ENCODE measurements at places on chromosomes 2 and 18.

DNA sequence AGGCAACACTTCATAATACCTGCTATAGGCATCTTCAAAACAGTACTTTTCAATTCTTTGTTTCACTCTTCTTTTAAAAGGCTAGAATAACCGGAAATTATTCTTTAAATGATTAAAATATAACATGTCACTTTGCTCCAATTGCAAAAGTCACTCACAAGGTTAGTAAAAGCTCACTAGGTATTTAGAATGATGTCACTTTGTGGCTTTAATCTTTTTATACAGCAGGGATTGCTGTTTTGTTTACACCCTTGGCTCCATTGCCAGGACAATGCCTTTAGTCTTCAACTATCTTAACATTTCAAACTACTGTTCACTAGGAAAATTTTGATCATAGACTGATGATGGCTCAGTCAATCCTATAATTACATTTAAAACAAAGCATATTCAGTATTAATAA, 157.1 kb downstream of the BAZ2B start:
- DNase-seq: no peak

GRCh38 chr2:191607096-191607495, 70.8 kb upstream of the NABP1 start:
- DNase-seq: no peak

DNA sequence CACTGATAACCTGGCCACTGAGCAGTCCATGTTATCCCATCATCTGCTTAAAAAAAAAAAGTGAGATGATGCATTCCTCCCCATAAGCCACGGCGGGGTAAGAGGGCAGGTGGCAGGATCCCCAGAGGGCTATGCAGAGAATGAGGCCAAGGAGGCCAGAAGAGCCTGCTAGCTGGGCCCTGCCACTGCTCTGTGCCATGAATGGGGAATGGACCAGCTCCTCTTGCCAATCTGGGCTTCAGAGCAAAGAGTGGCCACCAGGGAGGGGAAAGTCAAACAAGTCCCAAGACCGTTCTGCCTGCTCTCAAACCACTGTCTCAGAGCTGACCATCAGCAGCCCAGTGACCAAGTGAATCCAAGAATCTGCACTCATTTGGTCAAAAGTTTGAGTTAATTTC, 202.4 kb downstream of the TWIST2 start:
- no peak for DNase-seq

DNA sequence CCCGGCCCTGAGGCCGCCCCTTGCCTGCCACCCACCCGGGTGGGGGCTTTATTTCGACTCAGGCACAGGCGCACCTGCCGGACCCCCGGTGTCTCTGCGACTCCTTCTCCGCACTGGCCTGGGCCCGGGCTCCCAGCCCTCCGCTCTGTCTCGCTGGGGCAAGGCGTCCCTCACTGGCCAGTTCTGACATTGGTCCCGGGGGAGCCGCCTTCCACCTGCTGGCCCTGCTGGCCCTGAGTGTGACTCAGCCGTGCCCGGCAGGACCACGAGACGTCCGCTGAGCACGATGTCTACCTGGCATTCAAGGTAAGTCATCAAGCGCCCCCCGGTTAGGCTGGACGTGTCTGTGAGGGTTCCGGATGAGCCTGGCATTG, 131.5 kb upstream of the CTDP1 start:
- no peak for DNase-seq

DNA sequence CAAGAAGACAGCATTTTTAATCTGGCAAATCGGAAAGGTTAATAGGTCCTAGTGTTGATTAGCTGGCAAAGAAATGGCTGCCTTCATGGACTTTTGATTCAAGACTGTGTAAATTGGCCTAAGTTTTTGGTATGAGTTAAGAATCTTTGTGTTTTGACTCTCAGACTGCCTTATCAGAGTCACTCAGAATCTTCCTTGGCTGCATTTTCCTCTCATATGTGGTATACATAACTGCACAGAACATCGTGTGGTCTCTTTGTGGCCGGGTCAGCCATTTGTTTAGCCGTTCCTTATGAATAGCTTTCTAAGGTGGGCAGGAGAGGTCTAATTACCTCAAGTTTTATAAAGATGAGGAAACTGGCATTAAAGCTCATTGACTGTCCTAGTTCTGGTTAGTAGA, 30.1 kb downstream of the CAB39 start:
- no peak for DNase-seq

- DNase-seq: no peak
Observed at GRCh38 chr2:97849881-97850528, 136.6 kb downstream of the ZAP70 start.

- no peak for DNase-seq
Observed at GRCh38 chr2:189465478-189465877, 24.2 kb downstream of the WDR75 start.

DNA sequence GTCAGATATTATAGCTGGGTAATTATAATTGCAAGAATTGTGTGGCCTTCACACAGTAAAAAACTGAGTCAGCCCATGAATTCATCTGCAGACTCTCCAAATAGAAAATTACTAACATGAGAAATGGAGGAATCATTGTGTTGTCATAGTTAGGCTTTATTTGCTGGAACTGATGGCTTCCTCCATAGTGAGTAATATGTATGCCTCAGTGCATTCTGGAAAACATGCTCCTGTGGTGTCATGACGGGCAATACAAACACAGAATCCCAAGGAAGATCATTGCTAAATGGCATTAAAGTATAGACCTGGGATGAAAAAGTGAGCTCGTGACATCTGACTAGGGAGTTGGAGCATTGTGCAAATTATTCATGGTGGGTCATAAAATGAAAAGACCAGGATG, 23.6 kb upstream of the NMS start:
- DNase-seq: no peak

DNA sequence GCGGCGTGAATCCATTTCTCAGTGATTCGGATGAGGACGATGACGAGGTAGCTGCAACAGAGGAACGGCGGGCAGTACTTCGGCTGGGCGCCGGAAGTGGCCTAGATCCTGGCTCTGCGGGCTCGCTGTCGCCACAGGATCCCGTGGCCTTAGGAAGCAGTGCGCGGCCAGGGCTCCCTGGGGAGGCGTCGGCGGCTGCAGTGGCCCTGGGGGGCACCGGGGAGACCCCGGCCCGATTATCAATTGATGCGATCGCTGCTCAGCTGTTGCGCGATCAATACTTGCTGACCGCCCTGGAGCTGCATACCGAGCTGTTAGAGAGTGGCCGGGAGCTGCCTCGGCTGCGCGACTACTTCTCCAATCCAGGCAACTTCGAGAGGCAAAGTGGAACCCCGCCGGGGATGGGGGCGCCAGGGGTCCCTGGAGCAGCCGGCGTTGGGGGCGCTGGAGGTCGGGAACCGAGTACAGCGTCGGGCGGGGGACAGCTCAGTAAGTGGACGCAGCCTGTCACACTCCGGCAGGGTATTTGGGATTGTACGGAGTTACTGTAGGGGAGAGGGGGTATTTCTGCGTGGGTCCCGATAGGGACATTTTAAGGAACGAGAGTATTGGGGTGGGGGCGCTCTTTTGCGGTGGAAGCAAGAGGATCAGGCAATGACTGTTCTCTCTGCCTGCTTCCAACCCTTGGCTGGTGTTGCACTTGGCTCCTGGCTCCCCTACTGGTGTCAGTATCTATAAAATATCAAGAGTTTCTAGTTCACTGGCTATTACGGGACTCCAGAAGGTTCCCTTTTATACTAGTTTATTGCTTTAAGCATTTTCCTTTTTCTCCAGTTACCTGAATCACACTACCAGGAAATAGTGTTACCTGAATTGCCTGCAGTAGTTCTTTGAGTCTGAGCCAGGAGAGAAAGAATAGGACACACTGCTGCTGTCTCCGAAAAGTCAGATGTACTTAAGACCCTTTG, 772 bp downstream of the RELCH start:
- DNase-seq: no peak

GRCh38 chr2:37427241-37427640, 82.8 kb downstream of the QPCT start:
- no peak for DNase-seq

- no peak for DNase-seq
Observed at GRCh38 chr2:191983591-191983990, 136.7 kb upstream of the CAVIN2 start.

GRCh38 chr2:16664052-16664731, 1.4 kb downstream of the CYRIA start:
- no peak for DNase-seq

GRCh38 chr2:161010503-161011015, 149.7 kb upstream of the TANK start:
- DNase-seq: no peak

GRCh38 chr2:169360984-169361705, 1.2 kb downstream of the LRP2 start:
- DNase-seq: no peak

DNA sequence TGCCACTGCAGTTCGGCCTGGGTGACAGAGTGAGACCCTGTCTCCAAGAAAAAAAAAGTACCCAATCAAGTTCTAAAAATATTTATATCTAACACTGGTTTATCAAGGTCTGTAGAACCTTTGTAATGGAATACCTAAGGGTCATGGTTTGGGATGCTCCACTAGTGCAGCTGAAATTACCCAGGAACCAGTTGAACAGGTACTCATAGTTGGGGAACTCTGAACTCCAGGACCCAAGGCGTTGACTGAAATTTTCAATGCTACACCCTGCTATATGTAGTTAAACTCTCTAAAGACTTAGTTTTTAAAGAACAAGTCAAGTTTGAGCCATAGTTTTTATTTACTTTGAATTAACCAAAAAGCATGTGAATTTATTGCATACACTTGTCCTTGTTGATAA, 55.1 kb downstream of the FAM117B start:
- no peak for DNase-seq

DNA sequence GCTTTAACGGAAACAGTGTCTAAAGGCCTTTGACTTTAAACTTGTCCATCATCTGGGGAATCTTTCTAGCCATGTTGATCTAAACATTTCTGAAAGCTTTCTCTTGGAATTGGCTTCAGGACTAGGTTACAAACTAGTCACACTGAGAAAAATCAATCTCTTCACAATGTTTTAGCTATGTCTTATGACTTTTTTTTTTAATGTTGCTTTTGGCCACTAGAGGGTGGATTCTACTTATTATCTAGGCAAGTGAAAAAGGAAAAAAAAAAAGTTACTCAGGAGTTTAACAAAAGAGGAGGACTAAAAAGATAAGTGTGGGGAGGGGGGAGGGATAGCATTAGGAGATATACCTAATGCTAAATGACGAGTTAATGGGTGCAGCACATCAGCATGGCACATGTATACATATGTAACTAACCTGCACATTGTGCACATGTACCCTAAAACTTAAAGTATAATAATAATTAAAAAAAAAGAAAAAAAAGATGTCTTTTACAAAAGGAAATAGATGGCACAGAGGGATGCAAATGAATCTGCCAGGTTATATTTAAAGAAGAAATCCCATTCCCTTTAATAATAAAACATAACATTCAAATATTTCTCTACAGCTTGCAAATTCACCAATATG, 160.4 kb upstream of the PID1 start:
- no peak for DNase-seq

- no peak for DNase-seq
Observed at GRCh38 chr2:235883675-235884074, 284.5 kb downstream of the GBX2 start.

GRCh38 chr2:200310545-200310971, 4.1 kb downstream of the SPATS2L start:
- no peak for DNase-seq

- DNase-seq: no peak
Observed at GRCh38 chr2:198161151-198161550, 356.8 kb downstream of the PLCL1 start.

DNA sequence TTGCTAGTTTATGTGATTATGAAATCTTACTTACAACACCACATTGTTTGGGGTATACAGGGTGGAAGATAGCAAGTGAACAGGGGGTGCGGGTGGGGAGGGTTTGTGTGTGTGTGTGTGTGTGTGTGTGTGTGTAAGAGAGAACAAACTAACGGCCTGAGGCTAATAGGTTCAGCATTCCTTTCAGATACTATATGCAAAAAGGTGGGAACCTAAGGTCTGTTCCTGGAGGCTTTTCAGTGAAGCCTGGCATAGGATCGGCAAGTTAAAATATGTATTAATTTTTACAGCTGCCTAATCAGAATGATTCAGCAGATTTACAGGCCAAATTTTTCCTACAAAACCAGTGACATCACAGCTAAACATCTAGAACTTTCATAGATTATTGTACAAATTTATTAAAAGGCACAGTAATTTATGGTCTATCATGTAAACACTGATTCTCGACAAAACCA, 7.6 kb upstream of the SPDYA start:
- no peak for DNase-seq

GRCh38 chr2:188524519-188525113, 232.9 kb downstream of the GULP1 start:
- no peak for DNase-seq

- DNase-seq: no peak
Observed at GRCh38 chr2:165682546-165682945, 111.5 kb downstream of the GALNT3 start.

DNA sequence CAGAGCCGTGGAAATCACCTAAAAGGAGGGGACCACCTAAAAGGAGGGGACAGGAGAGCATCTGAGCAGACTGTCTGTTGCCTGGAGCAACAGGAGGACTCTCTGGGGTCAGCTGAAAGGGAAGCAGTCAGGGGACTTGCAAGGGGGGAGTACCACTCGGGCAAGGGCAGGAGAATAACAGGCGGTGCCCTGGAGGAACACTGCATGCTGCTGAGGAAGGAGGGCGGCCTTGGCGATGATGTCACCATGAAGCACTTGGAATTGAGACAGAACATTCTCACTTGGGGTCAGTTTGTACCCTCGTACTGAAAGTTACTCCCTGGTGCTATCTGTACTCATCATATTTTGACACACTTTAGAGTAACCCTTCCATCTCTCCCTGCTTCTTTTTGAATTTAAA, 18.4 kb downstream of the SIX3 start:
- no peak for DNase-seq

DNA sequence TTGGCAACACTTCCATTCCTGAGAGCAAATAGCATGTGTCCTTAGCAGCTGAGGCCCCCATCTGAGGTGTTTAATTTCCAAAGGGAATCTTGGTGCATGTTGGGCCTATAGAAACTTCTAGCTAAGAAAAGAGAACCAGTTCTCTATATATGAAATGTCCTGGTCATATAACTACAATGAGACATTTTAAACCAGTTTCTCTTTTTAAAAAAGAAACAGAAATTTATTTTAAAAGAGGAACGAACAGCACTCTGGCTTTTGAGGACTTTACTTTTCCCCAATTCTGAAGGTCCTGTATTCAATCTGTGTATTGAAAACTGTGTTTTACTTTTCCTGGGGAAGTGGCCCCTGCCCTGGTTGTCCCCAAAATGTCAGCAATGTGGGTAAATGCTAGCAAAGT, 309.5 kb upstream of the STON1 start:
- no peak for DNase-seq

- no peak for DNase-seq
Observed at GRCh38 chr18:58896268-58896667, 31.6 kb downstream of the ZNF532 start.

- DNase-seq: no peak
Observed at GRCh38 chr2:28160986-28161425, 231.7 kb upstream of the FOSL2 start.

GRCh38 chr18:57863706-57864105, 60.6 kb upstream of the ATP8B1 start:
- no peak for DNase-seq

GRCh38 chr2:129865976-129866375, 113.5 kb upstream of the RAB6C start:
- DNase-seq: no peak
